ENCODE measurements at places on chromosomes 11 and 22.

GRCh38 chr11:15532432-15532831, 417.7 kb downstream of the INSC start:
- DNase-seq = no peak

- DNase-seq = no peak
These were observed 11.3 kb downstream of the NCF4 start for GRCh38 chr22:36872084-36872483.

- DNase-seq = no peak
These were observed 21.3 kb upstream of the NUP50 start for GRCh38 chr22:45142376-45142775.

- no peak for DNase-seq
These were observed 96.9 kb downstream of the MTMR3 start for GRCh38 chr22:29979777-29980321.

DNA sequence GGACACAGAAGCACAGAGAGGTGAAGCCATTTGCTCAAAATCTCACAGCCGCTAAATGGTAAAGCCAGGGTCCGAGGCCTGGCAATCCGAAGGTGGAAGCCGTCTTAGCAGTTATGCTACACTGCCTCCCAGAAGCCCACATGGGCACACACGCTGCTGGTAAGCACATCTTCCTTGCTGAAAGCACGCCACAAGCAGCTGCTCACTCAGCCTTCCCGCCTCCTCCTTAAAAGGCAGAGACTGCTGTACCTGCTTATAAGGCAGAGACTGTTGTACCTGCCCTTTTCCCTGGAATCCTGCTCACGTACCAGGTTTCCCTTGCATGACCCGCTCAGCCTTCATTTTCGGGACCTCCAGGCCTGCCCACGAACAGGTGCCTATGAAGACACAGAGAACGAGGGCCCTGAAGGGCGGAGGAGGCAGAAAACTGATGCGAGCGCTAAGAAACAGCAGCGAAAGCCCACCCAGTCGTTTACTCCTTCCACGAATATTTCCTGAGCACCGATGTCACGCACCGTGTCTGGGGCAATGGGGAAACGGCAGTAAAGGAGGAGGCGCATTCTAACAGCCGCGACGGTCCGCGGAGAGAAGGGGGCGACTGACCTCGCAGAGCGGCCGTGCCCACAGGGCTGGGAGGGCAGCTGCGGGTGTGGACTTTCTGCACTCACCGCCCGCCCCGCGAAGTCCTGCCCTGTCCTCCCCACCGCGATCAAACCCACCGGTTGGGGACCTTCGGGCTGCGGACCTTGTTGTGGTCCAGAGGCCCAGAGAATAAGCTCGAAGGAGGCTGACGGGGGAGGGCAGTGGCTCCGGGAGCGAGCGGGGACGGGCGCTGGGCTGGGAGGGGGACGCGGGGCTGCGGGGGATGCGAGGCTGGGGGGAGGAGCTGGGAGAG, 13.0 kb downstream of the SPATA19 start:
- DNase-seq = no peak

DNA sequence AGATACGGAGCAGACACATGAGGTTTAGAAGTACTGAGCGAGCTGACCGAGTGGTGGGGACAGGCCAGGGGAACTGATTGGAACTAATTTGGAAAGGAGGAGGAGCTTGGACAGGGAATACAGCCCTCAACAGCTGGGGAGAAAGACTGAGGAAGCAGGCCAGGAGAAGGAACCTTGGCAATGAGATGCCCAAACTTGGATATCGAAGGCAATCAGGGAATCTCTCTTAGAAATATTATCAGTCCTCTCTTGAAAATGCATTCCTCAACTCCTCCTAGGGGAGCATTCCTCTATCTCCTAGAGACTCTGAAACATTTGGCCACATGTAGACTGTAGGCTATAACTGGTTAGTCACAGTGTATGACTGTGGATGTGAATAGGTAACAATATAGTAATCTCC, 284.6 kb downstream of the GUCY1A2 start:
- DNase-seq = no peak

DNA sequence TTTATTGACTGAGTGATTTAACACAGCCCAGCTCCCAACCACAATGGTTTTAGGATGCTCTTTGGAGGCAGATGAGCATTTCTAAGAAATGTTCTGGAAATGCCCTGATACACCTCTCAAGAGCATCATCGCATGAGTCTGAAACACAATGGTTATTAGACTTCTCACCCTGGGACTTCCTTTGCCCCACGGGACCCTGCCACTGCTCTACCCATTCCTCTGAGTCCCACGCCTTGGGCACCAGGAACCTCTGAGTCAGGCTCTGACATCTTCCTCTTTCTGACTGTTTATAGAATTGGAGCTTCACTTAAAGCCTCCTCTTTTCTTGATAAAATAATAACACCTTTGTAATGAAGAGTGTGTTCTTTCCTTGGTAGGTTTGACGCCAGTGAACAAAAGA, 85.6 kb upstream of the PARVA start:
- no peak for DNase-seq

DNA sequence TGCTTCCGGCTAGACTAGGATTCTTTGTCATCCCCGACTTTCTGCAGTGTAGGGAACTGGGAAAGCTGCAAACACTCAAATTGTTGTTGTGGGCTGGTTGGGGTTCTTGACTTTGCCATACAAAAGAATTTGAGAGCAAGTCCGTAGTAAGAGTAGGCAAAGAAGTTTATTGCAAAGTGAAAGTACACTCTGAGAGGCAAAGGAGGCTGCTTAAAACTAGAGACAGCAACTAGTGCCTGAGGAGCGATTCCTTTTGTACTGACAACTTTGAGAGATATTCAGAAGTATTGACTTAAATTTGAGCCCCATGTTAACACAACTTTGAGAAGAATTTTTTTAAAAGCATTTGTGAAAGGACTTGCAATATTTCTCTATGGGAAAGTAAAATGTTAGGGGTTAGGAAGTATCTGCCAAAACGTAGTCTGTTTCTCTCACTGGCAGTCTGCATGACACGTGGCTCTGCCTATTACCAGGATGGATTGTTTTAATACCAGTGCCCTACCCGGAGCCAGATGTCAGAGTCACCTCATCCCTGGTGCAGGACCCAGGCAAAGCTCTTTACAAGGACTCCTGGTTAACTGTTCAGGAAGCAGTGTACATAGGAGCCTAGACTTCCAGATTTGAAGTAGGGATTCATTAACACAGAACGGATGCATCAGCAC, 85.0 kb upstream of the CLPB start:
- DNase-seq = no peak

DNA sequence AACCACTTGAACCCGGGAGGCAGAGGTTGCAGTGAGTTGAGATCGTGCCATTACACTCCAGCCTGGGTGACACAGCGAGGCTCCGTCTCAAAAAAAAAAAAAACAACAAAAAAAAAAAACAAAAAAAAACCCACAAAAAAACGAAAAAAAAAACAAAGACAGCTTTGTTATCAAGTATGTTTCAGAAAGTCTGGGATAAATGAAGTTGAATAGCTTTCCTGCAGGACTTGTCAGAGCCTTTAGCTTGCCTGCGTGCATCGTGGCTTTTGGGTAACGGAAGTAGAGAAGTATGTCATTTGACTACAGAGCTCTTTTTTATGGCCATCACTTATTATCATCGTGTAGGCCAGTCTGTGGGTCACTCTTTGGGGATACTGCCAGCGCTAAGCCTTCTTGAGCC, 14.6 kb downstream of the TRIOBP start:
- DNase-seq = no peak

GRCh38 chr11:134749040-134749839, 337.2 kb upstream of the B3GAT1 start:
- DNase-seq = no peak

GRCh38 chr11:19379465-19379864, 138.7 kb upstream of the E2F8 start:
- DNase-seq = no peak

DNA sequence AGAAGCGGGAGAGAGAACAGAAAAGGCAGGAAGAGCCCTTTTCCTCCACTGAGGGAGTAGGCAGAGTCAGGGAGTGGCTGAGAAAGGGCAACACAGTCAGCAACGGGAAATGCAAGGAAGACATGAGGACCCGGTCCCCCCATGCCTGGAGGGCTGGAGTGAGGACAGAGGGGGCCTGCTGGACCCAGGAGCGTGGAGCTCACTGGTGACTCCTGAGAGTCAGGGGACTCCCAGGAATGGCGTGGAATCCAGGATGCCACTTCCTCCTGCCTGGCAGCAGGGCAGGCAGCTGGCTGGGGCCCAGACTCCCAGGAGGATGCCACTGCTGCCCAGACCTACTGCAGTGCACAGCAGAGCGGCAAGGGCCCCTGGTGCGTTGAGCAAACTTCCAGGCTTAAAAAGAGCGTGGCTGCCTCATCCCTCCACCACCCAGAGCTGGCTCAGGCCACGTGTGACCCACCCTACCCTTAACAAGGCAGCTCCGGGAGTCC, 11.3 kb downstream of the C11orf21 start:
- no peak for DNase-seq
